ENCODE measurements at places on chromosomes 12 and 14.

- no peak for DNase-seq
These were observed 47.3 kb downstream of the ACSM4 start for GRCh38 chr12:7351177-7351576.

DNA sequence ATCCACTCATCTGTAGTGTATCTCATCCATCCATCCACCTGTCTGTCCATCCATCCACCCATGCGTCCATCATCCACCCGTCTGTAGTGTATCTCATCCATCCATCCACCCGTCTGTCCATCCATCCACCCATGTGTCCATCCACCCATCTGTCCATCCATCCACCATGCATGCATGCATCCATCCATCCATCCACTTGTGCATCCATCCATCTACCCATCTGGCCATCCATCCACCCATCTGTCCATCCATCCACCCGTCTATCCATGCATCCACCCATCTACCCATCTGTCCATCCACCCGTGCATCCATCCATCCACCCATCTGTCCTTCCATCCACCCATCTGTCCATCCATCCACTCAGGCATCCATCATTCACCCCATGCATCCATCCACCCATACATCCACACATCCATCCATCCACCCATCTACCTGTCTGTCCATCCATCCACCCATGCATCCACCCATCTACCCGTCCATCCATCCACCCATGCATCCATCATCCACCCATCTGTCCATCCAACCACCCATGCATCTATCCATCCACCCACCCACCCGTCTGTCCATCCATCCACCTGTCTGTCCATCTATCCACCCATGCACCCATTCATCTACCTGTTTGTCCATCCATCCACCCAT, 28.5 kb downstream of the FBRSL1 start:
- DNase-seq: no peak

GRCh38 chr14:50874757-50875156, 2.9 kb downstream of the ABHD12B start:
- DNase-seq: no peak

DNA sequence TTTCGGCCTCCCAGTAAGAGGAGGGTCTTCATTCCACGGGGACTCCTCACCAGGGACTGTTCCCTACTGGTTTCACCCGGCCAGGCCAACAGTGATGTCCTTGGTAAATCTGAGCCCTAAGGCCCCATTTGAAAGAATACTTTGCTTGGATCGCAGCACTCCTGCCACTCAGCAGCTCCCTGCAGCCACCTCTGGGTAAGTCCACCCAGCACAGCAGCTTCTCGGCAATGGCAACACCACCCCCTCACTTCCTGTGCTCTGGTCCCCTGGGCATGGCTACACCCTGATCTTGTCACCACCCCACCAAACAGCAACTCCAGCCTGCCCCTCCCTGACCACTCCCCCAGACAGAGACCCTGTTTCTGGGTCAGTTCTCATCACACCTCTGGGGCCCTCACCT, 100.3 kb downstream of the SETD3 start:
- no peak for DNase-seq

DNA sequence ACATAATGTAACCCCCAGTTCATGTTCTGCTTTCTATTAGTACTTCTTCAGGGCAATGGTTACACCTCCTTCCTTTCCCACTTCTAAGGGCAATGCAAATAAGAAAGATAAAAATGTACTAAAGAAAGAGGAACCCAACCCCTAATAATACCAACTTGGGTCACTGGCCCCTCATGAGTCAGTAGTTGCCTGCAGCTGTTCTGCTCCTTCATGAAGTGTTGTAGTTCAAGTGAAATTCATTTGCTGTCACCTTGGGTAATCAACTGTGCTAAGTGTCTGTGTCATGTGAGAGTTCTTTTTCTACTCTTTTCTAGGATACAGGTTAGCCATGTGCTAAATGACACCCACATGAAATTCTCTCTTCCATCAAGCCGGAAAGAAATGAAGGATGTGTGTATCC, 91.8 kb downstream of the PLXNC1 start:
- DNase-seq: no peak

- DNase-seq: no peak
These were observed 379.4 kb downstream of the RPS29 start for GRCh38 chr14:49206828-49207227.

- no peak for DNase-seq
These were observed 31.6 kb downstream of the LIMA1 start for GRCh38 chr12:50251619-50252252.

GRCh38 chr14:35420036-35420811, 15.7 kb upstream of the NFKBIA start:
- DNase-seq: no peak

GRCh38 chr12:22656831-22657230, 31.9 kb downstream of the ETNK1 start:
- no peak for DNase-seq

DNA sequence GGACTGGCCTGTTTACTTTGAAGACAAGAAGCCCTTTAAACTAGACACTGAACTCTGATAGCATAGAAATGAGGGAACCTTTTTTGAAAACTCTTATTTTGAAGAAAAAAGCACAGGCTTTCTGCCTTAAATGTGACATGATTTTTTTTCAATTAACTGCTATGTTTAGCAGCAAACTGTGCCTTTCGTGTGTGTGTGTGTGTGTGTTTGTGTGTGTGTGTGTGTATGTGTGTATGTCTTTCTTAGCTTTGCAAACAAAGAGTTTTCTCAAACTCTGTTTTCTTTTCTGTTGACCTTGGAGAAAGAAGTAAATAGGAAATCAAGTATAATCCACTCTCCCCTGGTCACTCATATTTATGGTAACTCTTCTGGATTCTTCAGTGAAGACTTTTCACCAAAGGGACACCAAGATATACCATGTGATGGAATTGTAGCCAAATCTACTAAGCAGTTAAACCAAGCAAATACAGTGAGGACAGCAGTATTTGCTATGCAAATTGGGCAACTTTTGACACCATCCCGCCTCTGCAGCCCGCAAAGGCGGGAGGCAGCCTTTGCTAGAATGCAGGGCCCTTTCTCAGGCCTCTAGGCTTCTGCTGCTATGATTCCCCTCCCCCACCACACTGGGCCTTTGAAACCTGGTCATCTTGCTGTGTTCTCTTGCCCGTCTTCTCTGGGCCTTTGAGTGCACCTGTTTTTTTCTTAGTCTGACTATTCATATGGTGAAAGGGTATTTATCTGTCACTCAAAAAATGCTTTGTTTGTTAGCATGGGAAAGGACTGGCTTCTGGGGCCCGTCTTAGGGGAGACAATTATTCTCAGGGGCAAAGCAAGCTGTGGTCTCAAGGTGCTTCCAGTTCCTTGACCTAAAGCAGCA, 107.9 kb downstream of the MYRFL start:
- no peak for DNase-seq

DNA sequence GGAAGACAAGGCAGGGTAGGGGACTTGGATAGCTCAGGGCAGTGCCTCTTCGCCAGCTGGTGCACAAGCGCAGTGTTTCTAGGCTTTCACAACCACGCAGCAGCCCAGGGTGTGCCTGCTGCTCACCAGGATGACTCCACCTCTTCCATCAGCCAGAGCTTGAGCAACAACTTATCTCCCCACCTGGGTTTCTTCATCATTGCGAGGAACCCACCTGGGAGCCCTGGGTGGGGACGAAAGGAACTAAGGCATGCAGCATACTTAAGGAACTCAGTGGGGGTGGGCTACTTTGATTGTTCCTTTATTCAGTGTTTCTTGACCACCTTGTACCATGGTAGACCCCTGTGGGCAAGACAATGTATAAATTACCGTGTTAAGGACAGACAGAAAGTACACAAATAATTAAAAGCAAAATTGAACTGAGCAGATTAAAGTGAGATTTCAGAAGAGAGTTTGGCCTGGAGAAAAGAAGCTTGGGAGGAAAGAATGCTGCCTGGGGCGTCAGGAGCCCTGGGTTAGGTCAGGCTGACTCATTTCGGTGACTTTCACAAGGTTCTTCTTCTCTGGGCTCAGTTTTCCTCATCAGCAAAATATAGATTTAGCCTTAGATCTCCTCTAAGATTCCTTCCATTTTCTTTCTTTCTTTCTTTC, 22.9 kb downstream of the KRT18 start:
- no peak for DNase-seq

- DNase-seq: no peak
These were observed 29.6 kb downstream of the ZFHX2 start for GRCh38 chr14:23521785-23522640.

GRCh38 chr12:54189198-54189539, 384 bp upstream of the SMUG1 start:
- no peak for DNase-seq

All from stimulated activated CD4-positive, alpha-beta T cell treated with anti-CD3 and anti-CD28 coated beads, Interleukin-12 subunit alpha, Interleukin-12 subunit beta, amount 100 ng/mL, for 4 hours (primary cell).